ENCODE measurements at places on chromosomes 4 and X.

DNA sequence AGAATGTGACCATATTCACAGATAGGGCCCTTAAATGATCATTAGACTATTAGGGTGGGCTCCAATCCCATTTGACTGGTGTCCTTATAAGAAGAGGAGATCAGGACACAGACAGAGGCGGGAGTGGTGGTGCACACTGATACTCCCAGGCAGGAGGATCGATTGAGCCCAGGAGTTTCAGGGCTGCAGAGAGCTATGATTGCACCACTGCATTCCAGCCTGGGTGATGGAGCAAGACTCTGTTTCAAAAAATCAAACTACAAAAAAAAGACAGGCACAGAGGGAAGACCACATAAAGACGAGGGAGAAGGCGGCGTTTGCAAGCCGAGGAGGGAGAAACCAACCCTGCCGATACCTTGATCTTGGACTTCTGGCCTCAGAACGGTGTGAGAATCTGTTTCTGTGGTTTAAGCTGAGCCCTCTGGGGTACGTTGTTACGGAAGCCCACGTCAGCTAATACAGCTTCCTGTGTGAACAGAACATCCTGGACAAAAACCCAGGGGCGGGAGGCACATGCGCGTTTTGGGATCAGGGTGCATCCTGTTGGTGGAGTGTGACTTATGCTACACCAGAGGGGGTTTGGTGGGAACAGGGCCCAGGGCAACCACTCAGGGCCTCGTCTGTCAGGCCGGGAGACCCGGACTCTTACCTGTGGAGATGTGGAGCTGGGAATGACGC lies 211.8 kb upstream of the PSAPL1 start:
- no peak for DNase-seq

- DNase-seq = no peak
These were observed 361.7 kb upstream of the PPP1R2C start for GRCh38 chrX:43139645-43140044.

GRCh38 chr4:56745042-56745441 lies 63.9 kb upstream of the HOPX start:
- DNase-seq = no peak

- no peak for DNase-seq
These were observed 243.9 kb downstream of the UNC5C start for GRCh38 chr4:95304898-95305297.

- no peak for DNase-seq
These were observed 197.3 kb upstream of the FAT1 start for GRCh38 chr4:186920992-186921391.
